ENCODE measurements at places on chromosomes 1 and 21.

GRCh38 chr1:7871136-7871535 lies 18.3 kb upstream of the UTS2 start:
- no peak for DNase-seq

GRCh38 chr1:8878448-8878697 lies at the start of gene ENO1:
Gene ENO1 (minus strand): TSS chr1:8878686. CDS start chr1:8874908, 3,778 bp downstream.
- DNase-seq, result no peak

GRCh38 chr21:19461481-19462205 lies 1058.1 kb upstream of the TMPRSS15 start:
- DNase-seq, result peak; percentile 2

GRCh38 chr1:212217633-212218032 lies 67.6 kb upstream of the PPP2R5A start:
- DNase-seq, result no peak

GRCh38 chr1:172510479-172510878 lies 22.5 kb upstream of the SUCO start:
- no peak for DNase-seq
